ENCODE measurements at places on chromosomes 11 and 22. TPM values are rescaled to one million over a fixed set of nuclear protein-coding genes. Genes with fewer than 3 reads are reported as not detected.

Gene OR2AG2
- total RNA-seq = not detected

- no peak for DNase-seq
Measured at GRCh38 chr11:19840961-19841360, 128.3 kb downstream of the NAV2 start.

DNA sequence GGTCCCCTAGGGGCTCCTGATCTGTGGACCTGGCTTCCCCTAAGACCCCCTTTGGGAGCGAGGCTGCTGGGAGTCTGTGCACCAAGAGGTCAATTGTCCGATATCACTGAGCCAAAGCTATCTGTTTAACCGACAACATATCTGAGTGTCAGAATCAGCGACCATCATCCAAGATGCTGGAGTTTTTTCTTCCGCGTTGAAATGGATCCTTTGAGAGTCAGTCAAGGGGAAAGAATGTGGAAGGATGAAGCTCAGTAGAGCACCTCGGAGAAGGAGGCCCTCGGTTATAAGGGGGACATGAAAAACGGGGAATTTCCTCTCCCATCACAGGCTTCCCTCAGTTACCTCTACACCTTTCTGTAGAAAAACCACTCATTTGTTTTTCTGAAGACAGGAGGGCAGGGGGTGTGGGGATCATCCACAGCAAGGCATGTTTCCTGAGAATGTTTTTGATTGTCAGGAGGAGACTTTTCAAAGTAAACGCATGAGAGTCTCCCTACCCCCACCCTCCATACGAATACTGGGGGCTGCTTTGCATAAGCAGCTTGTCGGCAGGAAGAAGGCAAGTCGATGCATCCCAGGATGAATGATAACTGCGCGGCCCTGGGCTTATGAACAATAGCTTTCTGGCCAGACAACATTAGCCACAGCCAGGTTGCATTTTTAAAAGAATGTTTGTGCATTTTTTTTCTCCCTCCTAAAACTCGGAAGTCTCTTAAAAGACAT is 37.7 kb upstream of the CCND1 start:
- no peak for DNase-seq

DNA sequence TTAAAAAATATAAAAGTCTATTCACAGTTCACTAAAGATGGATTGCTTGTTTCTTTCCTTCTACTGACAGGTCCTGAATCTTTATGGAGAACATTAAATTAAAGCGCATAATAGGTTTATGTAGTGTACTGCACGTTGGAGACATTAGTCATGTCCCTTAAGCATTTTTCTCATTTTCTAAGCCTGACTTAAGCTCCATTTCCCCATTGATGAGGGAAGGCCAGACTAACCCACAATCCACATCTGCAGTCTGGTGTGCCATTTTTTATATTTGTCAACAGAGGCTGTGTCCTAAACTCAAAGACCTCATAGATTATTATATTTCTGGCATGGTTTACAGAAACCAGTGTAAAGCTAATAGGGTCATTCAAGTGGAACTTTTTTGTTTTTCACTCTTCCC is 39.9 kb downstream of the CADM1 start:
- DNase-seq = no peak

GRCh38 chr22:35326854-35327562 is 27.3 kb downstream of the TOM1 start:
- DNase-seq = no peak

Gene SLC17A6
- total RNA-seq = not detected

Gene APOA5
- not detected for total RNA-seq

Measured in SJCRH30 (cell line).